ENCODE measurements at places on chromosomes 4 and X.
A peak's percentile ranks its signal among the peaks of the same experiment; 100 is the strongest.

- no peak for DNase-seq
Measured at GRCh38 chr4:136036744-136037143, 1495.5 kb downstream of the PCDH18 start.

GRCh38 chrX:35919536-35920309 is at the start of gene CFAP47:
Gene CFAP47 (plus strand): TSS chrX:35919734. CDS start chrX:35919800, 66 bp downstream.
- DNase-seq, result no peak

DNA sequence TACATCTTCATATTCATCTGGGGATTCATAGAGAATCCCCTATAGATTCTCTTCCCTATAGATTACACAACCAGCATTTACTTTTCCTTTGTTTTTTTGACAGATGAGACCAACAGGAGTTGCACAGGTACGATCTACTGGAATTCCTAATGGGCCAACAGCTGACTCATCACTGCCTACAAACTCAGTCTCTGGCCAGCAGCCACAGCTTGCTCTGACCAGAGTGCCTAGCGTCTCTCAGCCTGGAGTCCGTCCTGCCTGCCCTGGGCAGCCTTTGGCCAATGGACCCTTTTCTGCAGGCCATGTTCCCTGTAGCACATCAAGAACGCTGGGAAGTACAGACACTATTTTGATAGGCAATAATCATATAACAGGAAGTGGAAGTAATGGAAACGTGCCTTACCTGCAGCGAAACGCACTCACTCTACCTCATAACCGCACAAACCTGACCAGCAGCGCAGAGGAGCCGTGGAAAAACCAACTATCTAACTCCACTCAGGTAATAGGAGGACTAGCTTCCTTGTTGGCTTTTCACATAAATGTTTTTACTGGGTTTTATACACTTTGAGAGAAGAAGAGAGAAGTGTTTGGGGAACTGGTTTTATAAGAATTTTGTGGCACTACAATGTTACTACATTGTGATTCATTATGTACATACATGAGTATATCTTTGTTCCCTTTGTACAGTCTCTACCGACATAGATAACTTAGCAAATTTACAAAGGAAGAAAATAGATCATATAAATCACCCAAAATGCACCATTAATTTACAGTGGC is 137.2 kb downstream of the DIPK2B start:
- no peak for DNase-seq

DNA sequence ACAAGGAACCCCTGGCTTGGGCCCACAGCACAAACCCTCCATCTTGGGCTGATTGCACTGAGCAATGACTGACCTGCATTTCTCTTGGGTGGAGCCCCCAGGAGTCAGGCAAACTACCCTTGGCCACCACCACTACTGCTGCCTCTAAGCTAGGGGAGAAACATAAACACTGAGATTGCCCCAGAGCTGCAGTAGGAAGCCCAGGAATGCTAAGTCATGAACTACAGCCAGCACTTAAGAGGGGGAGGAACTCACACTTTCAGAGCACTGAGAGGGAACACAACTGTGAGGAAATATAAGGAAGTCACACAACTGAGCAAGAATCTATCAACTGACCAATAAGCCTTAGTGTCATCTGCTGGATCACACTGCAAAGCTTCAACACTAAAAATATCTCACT is 111.6 kb upstream of the PPP3CA start:
- no peak for DNase-seq

- DNase-seq, result no peak
Measured at GRCh38 chrX:7606039-7606652, 236.8 kb upstream of the VCX start.

DNA sequence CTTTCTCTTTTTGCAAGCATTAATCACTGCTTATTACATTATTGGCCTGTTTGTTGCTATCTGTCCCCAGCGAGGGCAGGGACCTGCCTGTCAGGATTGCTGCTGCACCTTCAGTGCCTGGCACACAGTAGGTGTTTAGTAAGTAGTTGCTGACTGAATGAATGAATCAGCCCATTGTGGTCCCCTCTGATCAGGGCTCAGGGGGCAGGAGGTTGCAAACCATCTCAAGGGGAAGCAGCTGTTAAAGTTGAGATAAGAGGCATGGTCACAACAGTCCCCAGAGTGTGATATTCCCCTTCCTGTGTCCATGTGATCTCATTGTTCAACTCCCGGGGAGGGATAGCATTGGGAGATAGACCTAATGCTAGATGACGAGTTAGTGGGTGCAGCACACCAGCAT is 85.4 kb downstream of the WFS1 start:
- DNase-seq, result no peak

DNA sequence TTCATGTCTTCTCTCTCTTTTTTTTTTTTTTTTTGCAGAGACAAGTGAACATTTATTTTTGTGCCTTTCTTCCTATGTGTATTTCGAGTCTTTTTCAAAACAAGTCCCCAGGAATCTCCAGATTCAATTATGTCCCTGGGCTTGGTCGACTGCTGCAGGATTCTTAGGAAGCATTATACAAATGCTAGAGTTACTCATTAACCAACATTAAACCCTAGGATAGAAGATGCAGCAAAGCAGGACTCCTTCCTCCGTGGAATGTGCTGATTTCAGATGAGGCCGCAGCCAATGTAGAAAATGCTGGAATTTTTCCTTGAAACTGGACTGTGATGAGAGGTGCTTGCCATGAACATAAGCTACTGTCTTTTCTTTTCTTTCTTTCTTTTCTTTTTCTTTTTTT is 3.4 kb downstream of the ZNF81 start:
- DNase-seq, result no peak

- no peak for DNase-seq
Measured at GRCh38 chr4:174255786-174256185, 27.7 kb downstream of the FBXO8 start.

GRCh38 chr4:121064482-121064881 is 7.9 kb downstream of the NDNF start:
- no peak for DNase-seq

GRCh38 chr4:87580057-87580456 is 28.3 kb upstream of the DSPP start:
- DNase-seq, result no peak

- DNase-seq, result peak; percentile 24
Measured at GRCh38 chr4:18020145-18020670, 1.3 kb downstream of the LCORL start.

- DNase-seq, result no peak
Measured at GRCh38 chrX:24253030-24253429, 60.8 kb downstream of the SUPT20HL2 start.

- no peak for DNase-seq
Measured at GRCh38 chrX:20116577-20117240, at the start of gene MAP7D2. Gene MAP7D2 (minus strand): TSS chrX:20116907. CDS start chrX:20116879, 28 bp downstream.

- no peak for DNase-seq
Measured at GRCh38 chr4:132910229-132910748, 238.8 kb upstream of the PCDH10 start.

DNA sequence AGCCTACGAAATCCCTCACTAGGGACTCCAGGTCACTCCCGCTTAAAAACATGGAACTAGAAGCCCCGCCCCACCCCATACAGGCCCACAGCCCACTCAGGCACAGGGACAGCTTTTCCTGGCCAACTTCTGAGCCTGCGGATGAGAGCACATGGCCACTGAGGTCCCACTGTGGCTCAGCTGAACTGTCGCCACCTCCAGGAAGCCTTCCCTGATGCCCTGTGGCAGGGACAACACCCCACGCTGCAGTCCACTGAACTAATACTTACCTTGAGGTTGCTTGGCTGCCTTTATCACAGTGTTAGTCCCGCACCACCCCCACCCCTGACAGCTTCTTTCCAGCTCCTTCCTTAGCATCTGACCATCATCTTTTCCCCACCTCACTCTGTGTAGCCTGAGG is 39.3 kb upstream of the MAN2B2 start:
- no peak for DNase-seq

- DNase-seq, result no peak
Measured at GRCh38 chr4:76361689-76362412, 55.3 kb downstream of the STBD1 start.

DNA sequence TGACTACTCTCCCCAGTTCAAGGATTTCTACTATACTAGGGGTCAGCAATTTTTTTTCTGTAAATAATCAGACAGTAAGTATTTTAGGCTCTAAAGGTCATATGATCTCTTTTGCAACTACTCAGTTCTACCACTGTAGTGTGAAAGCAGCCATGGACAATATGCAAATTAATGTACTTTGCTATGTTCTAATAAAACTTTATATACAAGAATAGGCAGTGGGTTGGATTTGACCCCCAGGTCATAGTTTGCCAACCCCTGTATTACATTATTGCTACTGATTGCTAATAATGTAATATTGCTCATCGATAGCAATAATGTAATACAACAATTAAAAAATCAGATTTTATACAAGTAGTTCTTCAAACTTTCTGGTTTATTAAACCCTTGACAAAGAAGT is 59.2 kb upstream of the GPR34 start:
- no peak for DNase-seq

DNA sequence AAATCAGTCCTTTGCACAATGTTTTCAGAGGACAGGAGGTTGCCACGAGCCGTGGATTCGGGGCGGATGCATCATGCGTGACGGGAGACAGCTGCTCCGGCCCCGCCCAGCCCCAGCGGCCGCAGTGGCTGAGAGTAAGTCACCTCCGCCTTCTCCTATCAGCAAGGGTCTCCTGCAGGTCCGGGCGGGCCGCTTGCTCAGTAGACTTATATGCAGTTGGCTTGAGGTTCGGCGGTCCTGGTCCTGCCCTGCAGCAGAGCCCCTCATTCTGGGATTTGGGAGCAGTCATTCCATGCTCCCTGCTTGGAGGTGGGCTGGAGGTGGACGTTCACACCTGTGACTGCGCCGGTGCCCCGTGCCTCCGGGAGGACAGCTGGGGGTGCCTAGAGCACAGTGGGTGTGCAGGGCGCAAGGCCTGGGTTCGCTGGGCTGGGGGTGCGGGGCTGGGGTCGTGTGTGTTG is 86.3 kb upstream of the ADRA2C start:
- DNase-seq, result no peak

DNA sequence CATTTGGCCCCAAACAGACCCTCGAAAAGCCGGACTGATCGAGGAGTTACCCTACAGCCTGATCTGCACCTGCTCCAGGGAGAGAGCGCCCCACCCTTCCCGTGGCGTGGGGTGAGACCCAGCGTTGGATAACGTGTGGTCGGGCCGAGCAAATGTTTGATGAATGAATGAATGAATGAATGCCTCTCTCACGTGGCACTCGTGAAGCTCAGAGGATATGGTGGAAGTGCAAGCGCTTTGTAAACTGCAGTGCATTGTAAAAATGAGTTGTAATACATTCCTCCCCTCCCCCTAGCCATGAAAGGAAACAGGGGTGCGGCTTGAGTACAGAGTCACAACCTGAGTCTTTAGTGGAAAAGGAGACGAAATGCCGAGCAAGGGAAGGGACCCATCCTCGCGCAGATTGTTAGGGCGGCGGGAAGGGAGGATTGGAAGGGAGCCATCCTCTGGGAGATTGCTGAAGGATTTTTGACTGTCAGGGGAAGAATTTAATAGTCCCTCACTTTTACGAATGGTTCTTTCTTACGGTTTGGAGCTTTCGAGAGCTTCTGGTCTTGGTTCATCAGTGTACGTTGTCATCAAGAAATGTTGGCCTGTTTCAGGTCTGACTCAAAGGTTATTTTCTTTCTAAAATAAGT is 772 bp upstream of the FBXW7 start:
- DNase-seq, result peak; percentile 33

DNA sequence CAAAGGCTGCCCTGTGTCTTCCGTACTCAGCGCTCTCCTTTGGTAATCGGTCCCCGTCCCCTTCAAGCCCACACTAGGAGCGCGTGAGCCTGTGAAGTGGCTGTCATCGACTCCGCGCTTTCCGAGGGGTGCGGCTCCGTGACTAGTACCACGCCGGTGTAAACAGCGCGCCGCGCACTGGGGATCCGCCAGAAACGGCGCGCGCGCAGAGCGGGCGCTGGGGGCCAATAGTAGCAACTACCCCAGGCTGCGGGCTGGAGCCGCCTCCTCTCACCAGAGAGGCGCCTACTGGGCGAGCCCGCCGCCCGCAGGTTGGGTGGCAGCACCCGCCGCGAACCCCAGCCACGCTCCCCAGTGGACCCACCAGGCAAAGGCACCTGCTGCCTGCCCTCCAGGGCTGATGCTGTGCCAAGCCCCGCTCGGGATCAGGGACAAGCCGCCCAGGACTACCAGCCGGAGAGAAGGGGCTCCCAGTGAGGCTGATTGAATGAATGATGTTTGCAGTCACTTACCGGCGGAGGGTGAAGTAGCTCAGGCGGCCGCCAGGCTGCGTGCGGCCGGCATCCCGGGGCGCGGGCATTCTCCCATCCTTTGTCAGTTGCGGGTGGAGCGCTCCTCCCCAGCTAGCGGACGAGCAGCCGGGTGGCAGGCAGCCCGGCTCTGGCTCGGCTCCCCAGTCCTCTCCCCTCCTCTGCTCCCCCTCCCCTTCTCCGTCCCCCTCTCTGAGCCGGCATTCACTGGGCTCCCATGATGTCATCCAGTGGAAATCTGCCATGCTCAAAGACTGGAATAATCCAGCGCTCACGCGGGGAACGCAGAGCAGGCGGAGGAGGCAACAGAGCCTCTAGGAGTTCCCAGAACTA is 370.3 kb upstream of the SMIM31 start:
- no peak for DNase-seq

DNA sequence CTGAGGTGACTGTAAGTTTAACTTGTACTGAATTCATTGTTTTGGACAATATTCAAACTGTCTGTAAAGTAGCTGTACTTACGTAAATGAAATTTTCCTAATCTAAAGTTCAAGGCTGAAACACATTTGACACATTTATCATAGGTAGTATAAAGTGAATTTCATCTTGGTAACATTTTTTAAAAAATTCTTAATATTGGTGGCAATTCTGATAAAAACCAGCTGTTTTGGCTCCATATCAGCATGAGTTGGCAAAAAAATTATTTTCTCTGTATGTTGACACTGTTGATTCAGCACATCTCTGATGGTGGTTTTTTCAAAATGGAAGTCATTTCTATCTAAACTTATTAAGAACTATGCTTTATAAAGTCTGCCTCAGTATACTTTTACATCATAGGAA is 30.9 kb downstream of the CXorf58 start:
- no peak for DNase-seq

- no peak for DNase-seq
Measured at GRCh38 chr4:137212601-137213000, 319.7 kb downstream of the PCDH18 start.

DNA sequence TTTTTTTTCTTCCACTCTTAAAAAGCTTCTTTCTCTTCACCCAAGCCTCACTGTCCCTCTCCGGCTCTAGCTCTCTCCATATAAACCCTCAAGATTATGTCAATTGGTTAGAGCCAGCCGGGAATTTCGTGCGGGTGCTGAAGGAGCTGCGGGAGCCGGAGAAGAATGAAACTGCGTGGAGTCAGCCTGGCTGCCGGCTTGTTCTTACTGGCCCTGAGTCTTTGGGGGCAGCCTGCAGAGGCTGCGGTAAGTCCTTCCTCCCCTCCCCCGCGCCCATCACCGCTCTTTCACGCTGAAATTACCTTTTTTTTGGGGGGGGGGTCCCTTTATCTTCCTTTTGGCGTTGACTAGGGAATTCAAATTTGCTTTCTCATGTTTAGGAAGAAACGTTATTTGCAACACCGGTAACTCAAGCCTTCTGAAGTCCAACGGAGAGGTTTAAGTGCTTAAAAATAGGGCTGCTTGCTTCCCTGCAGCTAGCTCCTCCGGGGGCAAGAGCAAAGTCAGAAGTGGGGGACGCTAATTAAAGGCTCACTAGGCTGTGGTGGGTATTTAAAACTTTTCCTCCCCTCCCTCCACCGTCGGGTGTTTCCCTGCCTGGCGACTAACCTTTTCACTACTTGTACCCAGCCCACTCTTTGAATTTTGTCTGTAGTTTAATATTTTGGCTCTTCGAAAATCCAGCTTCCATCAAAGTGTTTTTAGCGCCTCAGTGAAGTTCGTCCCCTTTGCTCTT is 491 bp downstream of the COL4A5 start:
- no peak for DNase-seq

GRCh38 chr4:86775061-86775460 is 74.1 kb downstream of the SLC10A6 start:
- no peak for DNase-seq
